Stimulated activated naive B cell treated with anti-CD40 and anti-IgM and Interleukin-4, amounts not matched to agents 10 μg/mL and 1 μg/mL and 100 μg/mL, for 72 hours (primary cell): ENCODE measurements at places on chromosomes 2 and 18.
A peak's percentile ranks its signal among the peaks of the same experiment; 100 is the strongest.

- no peak for DNase-seq
Observed at GRCh38 chr18:73352546-73352945, 484.8 kb upstream of the NETO1 start.

DNA sequence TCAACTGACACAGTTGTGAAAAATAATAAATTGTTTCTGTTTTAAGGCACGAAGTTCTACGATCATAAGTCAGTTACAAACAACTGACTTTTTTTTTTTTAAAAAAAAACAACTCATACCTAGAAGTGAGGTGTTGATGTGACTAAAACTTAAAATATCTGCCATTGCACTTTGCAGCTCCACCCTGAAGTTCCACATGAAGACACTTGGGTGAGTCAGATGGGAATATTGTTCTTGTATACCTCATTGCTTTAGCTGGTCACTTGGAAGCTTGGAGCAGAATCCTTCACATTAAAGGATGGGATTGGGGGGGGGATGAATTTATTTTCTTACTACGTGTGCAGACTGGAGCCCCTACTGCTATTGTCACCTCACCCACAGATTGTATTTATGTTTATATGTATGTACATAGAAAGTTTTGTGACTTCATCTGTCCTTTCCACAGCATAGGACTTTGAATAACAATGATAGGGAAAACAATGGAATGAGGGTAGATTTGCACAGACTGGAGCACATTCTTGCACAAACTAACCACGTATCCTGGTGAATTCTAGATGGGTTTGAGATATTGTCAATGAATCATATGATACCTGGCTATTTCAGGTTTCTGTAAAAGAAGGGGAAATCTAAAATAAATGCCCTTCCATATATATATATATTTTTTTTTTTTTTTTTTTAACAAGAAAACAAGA is 57.9 kb upstream of the ARHGAP15 start:
- no peak for DNase-seq

- DNase-seq: no peak
Observed at GRCh38 chr18:10499230-10499629, 26.6 kb upstream of the NAPG start.

DNA sequence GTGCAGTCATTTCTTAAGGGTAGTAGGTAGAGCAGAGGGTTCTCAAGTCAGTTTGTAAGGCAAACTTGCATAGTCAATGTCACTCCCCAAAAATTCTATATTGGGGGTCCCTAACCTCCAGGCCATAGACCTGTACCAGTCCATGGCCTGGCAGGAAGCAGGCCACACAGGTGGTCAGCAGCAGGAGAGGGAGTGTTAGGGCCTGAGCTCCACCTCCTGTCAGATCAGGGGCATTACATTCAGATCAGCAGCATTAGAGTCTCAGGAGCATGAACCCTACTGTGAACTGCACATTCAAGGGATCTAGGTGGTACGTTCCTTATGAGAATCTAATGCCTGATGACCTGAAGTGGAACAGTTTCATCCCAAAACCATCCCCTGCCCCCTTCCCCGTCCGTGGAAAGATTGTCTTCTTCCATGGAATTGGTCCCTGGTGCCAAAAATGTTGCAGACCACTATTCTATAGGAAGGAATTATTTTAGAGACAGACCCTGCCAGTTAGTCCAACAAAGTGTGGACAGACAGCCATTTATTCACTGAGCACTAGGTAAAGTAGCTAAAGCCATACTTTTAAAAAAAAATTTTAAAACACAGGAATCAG is 6.7 kb downstream of the COA5 start:
- peak; percentile 19 for DNase-seq

GRCh38 chr2:145047554-145047953 is 527.6 kb upstream of the ZEB2 start:
- no peak for DNase-seq

- no peak for DNase-seq
Observed at GRCh38 chr18:9918016-9918680, 4.3 kb downstream of the VAPA start.

- DNase-seq: no peak
Observed at GRCh38 chr2:177074099-177074710, 138.4 kb upstream of the HNRNPA3 start.

DNA sequence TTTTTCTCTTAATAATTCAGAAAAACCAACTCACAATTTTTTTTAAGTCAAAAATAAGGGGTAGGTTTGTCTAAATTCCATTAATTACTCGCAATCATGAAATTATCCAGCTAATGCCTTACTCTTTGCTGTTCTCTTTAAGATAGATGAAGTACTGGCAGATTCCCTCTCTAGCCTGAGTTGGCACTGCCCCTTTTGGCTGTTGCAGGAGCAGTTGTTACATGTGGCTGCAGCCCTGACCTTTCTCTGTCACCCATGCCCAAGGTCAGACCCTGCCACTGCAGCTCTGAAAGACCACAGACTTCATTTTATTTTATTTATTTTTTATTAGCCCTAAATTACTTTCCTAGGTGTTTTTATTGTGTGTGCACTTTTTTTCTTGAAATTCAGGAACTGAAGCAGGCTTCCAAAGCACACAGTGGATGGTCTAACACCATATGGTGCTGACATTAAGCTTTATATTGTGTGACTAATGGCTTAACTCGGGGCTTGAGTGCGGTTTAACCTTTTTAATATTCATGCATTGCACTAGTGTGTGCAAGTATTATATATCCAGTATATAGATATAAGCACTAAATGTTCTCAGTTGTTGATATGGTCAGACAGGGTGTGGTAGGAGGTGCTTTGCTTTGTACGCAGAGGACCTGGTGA is 313.0 kb downstream of the CDH2 start:
- no peak for DNase-seq

GRCh38 chr18:31798399-31798798 is 37.7 kb upstream of the SLC25A52 start:
- DNase-seq: no peak

DNA sequence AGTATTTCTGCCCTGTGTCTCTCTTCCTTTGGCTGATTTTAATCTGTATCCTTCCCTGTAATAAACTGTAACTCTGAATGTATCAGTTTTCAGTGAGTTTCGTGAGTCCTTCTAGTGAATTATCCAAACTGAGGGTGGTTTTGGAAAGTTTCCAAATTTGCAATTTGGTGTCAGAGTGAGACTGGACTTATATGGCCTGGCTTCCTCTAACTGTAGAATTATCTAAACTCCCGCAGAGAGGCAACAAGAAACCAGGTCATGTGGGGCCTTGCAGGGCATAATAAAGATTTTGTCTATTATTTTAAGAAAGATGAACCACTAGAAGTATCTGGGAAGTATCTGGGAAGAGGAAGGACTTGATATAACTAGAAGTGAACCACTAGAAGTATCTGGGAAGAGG is 95.3 kb upstream of the RNF152 start:
- DNase-seq: no peak

DNA sequence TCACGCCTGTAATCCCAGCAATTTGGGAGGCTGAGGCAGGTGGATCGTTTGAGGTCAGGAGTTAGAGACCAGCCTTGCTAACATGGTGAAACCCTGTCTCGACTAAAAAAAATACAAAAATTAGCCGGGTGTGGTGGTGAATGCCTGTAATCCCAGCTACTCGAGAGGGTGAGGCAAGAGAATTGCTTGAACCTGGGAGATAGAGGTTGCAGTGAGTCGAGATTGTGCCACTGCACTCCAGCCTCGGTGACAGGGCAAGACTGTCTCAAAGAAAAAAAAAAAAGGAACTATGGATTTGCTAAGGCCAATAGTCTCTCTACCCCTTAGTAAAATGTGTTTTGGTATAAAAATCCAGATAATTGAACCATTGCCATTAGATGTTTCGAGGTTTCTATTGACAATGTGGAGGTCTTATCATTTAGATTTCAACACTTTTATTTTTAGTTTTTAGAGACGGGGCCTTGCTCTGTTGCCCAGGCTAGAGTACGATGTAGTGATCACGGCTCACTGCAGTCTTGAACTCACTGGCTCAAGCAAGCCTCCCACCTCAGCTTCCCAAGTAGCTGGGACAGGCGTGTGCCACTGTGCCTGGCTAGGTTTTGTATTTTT is 1.1 kb upstream of the TXNDC2 start:
- no peak for DNase-seq

DNA sequence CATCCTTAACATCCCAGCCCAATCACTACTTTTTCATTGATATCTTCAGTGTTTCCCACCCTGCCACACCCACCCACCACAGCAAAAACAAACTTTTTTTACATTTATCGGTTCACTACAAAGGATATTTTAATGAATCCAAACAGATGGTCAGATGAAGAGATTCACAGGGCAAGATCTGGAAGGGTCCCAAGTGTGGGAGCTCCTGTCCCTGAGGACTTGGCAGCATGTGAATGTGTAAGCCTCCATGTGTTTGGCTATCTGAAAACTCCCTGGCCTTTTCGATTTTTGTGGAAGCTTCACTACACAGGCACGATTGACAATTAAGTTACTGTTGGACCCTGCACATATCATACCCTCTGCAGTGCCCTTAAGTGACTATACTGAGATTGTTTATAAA is 48.1 kb upstream of the CRIM1 start:
- DNase-seq: no peak

DNA sequence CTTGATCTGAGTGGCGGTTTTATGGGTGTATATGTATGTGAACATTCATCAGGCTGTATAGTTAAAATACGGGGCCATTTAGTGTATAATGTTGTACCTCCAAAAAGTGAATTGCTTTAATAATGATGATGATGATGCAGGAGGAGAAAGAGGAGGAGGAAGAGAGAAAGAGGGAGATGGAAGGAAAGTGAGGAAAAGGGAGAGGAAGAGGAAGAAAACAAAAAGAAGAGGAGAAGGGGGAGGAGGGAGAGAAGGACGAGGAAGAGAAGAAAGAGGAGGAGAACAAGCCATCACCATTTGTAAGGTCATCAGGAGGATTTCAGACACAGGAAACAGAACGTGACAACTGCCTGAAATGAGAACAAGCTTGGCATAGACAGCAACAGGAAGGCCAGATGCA is 168.4 kb upstream of the NCKAP5 start:
- no peak for DNase-seq

GRCh38 chr18:21912339-21913239 is 172.0 kb downstream of the MIB1 start:
- no peak for DNase-seq

DNA sequence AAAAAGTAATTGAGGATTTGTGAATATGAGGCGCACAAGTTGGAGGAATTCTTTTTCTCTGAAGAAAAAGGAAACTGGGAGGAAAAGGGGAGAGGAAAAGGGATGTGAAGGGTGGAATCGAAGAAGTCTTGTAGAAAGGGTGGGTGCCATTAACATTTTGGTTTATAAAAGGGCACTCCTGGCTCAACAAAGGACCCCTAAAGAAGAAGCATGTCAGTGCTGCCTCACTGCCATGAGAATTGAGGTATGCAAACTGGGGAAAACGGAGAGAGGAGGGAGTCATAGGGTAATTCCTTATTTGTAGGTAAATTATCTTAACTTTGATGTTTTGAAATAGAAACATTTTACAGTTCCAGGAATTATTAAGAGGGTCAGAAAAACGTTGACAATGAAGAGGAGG is 207.2 kb downstream of the NAPG start:
- DNase-seq: no peak

DNA sequence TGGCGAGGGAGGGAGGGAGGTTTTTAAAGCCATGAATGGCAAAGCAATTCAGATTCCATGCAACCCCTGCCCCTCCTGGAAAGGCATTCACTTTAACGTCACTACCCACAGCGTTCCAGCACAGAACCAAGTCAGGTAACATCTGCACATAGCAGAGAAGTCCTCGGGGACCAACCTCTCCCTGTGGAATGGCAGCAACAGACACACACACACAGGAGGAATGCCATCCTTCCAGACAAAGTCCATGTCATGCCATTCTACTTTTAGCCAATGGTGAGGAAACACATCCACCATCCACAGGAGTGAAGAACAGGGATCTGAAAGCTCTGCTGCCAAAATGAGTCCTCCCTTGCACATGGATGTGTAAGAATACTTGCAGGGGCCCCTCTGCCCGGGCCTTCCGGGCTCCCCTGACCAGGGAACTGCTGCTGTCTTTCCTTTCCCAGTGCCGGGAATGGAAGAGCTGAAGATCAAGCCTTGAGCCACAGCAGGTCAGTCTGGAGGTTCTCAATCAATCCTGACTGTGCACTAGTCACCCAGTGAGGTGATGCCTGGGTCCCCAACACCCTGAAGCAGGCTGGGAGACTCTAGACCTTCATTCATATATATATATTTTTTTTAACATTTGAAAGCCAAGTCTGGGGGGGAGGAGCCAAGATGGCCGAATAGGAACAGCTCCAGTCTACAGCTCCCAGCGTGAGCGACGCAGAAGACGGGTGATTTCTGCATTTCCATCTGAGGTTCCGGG is 63.7 kb downstream of the UXS1 start:
- no peak for DNase-seq

DNA sequence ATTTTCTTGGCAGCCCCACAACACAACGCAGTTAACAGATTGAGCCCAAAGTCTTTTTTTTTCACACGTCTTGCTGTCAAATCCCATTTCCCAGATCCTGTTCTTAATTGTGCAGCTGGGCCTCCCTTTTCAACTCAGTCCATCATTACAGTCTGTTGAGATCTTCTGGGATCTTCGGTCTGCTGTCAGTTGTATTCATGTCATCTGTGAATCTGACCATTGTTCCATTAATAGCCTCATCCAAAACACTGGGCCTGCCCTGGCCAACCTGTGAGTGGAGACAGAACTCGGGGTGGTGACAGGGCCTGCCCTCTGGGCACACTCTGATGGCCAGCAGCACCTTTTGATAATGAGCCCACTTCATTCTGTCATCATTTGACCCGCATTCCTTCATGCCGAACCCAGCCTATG is 39.7 kb upstream of the SEMA4C start:
- no peak for DNase-seq

DNA sequence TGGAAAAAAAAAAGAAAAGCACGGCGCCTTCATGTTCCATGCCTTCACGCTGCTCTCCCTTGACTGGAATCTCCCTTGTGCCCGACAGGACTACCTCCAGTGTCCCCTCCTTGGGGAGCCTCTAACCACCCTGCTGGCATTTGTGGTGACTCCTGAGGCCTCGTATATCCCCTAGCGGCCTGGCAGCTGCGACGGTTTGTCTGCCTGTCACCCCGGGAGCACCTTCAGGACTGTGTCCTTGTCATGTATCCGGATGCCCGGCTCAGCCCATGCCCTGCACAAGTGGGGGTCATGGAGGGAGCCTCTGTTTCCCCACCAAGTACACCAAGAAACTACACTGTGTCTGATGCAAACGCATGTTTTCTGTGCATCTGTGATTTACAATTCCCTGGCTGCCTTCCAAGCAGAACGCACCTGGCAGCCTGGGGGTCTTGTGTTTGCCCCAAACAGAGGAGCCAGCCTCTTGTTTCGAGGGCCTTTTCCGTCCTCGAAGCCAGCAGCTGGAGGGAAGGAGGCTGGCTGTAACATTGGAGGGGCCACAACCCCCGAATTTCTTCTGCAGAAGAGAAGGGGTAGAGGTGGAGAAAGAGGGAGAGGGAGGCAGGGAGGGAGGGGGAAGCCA is 18.9 kb downstream of the TWIST2 start:
- no peak for DNase-seq

GRCh38 chr2:667332-667999 is 9.7 kb downstream of the TMEM18 start:
- DNase-seq: no peak

- DNase-seq: no peak
Observed at GRCh38 chr18:60485201-60485600, 112.6 kb upstream of the MC4R start.

DNA sequence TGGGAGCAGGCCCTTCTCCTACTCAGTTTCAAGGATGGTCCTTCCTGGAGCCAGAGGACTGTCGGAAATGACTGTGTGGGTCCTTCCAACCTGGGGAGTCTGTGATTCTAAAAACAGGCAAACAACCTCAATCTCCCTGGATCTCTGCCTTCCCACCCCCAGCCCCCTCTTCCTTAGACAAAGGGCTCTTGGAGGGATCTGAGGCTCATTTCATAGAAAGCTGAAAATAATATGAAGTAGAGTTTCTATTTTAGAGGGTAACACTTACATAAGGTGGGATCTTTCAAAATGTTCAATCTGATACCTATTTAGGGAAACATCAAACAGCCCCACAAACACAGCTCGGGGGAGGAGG is 69.4 kb downstream of the RHOB start:
- no peak for DNase-seq
